Activated CD8-positive, alpha-beta memory T cell treated with anti-CD3 and anti-CD28 coated beads for 1 hour (primary cell): ENCODE measurements at places on chromosomes 5 and 9.
A peak's percentile ranks its signal among the peaks of the same experiment; 100 is the strongest.

GRCh38 chr5:112958093-112959088 is 18.2 kb upstream of the DCP2 start:
- DNase-seq = no peak

DNA sequence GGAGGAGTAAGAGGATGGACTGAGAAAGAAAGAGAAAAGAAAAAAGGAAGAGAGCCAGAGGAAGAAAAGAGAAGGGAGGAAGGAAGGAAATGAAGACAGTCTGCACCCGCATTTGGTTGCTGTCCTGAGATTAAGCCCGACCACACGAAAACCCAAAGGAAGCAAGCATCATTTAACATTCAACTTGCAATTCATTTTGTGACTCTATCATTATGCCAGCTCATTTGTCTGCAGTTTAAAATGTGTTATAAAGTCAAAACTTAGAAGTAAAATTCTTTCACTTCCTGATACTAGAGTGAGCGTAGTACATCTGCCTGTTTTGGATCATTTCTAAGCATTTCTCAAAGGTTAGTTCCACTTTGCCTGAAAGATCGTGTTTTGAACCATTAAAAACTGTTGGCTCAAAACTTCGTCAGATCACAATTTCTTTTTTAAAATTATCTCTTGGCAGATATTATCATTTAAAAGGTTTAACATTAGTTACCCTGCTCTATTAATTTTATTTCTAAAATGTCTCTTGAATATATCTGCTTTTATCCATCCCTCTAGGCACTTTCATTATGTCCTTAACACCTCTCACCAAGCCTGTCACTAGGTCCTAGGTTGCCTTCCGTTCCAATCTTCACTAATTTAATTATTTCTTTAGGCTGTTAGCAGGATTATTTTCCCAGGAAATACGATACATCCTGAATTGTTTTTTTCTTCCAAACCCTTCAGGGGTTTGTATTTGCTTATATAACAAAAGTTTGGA is 240.9 kb downstream of the TLE4 start:
- no peak for DNase-seq

- peak; percentile 6 for DNase-seq
These were observed 33.1 kb downstream of the APTX start for GRCh38 chr9:32968101-32969011.

GRCh38 chr9:97594381-97594921 is 38.7 kb downstream of the TSTD2 start:
- no peak for DNase-seq

DNA sequence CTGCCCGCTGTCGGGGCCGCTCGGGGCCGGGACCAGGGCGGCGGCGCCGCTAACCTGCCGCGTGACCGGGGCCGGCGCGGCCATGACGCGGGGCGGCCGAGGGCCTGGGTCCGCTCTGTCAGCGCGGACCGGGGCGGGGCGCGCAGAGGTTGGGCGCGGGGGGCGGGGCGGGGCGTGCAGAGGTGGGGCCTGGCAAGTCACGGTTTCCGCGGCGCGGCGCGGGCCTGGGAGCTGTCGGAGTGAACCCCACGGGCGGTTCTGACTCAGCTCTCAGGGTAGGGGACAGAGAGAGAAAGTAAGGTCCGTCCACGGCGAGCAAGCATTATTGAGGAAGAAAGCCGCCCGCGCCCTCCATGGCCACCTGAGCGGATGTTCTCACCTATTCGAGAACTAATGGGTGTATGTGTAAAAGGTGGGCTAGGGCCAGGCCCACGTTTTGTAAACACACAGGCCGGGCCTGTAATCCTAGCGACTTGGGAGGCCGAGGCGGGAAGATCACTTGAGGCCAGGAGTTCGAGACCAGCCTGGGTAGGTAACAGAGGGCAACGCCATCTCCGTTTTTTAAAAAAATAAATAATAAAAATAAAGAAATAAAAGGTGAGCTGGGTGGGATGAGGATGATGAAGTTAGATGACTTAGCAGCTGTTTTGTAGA is at the start of gene PRXL2C:
PRXL2C (minus strand) TSS at position 120 of the 654 bp plus-strand sequence; CDS start at position 84, 36 bp downstream.
- peak; percentile 70 for DNase-seq

GRCh38 chr5:136174021-136174659 is 18.8 kb downstream of the SMIM32 start:
- no peak for DNase-seq

DNA sequence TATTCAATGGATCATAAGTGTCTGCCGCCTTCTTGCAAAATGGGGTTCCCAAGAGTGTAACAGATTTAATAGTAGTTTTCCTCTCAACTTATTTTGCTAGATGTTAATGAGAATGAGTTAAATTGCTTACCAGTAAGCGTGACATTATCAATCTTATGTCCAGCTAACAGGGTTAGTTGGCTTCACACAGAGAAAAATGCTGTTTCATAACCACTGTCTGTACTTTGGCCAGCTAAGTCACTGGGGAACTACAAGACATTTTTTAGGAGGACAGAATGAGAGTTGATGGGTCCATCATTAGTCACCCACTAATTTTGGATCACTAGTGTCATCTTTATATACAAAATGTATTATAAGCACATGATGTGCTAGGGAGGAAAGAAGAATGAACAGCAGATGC is 1.4 kb downstream of the CDC37L1 start:
- DNase-seq = no peak

- DNase-seq = no peak
These were observed 33.8 kb downstream of the CAPSL start for GRCh38 chr5:35904443-35905132.

DNA sequence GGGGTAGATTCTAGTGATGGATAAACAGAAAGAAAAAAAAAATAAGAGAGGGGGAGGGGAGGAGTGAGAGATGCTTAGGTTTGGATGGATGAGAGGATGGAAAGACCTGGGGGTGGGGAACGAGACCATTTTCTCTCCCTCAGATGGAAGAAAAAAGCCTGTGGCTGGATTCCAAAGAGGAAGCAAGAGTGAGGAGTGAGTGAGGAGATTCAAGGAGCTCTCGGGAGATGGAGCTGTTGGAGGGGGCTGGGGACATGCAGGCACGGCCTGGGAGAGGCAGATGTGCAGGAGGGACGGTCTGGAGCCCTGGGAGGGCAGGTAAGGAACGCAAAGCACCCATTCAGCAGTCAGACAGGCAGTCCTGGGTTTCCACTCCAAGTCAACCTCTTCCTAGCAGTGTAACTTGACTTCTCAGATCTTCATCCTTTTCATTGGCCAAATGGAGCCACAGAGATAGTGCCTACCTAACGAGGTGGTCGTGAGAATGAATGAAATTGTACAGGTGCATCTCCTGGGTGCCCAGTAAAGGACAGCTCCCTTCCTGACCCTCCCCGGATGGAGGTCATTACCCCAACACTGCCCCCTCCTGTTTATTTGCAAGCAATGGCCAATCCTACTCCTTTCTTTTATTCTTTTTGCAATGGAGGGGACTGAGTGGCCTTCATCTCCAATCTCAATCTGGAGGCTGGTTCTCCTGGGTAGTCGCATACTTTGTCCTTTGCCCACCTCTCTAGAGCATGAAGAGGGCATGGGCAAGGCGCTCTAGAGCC is 52.2 kb downstream of the PCDH1 start:
- no peak for DNase-seq

GRCh38 chr5:135434591-135435466 is 12.3 kb downstream of the DCANP1 start:
- DNase-seq = no peak

DNA sequence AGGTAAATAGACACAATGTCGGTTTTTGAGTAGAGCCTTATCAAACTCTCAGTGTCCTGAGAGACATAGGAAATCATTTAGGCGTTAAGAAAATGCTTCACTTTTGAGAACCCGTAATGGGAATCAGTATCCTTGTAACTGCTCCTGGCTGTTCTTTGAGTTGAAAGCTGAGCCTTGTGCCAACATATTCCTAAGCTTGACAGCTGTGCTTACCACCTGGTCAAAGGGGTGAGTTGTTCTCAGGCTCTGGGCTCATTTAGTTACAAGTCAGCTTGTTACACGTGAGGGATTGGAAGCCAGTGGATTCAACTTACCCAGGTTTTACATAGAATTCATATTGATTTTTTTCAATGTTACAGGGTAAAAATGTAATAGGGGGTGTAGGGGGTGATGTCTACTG is 145.9 kb downstream of the GABRB2 start:
- no peak for DNase-seq

DNA sequence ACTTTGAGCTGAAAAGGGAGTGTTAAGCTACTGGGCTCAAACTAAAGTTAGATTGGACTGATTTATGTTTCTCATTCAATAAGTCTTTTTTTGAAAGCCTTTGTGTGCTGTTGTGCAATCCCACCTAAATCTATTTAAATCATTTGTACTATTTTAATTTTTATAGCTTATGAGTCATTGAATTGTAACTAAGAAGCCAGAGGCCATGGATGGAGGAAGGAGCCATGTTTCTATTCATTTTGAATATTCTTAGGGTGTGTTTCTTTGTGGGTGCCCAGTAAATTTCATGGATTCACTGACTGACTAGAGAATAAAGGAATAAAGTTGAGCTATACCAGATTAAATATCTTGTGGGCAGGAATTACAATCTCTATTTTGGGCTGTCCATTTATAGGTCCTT is 238.5 kb downstream of the KIF4B start:
- no peak for DNase-seq

DNA sequence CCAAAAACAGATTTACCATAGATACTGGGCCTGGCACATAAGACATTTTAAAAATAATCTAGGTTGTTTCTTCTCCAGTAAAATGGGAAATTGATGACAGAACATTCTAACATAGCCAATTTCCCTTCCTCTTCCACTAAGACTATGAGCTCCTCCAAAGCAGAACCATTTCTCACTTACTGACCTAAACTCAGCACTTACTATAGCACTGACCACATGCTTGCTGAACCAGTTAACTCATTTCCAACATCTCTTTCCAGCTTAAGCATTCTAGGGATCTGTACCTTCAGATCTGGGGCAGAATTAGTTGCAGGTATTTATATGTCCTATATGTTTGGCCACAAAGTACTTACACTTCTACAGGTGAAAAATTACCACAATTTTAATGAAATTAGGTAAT is 58.9 kb downstream of the TTC39B start:
- DNase-seq = no peak

- DNase-seq = no peak
These were observed 113.4 kb upstream of the CCNH start for GRCh38 chr5:87526131-87526530.

- DNase-seq = no peak
These were observed 766.2 kb downstream of the PTPRD start for GRCh38 chr9:9846557-9846956.

GRCh38 chr5:57466544-57466943 is 16.1 kb downstream of the ACTBL2 start:
- DNase-seq = no peak

- DNase-seq = no peak
These were observed 255.2 kb upstream of the TNC start for GRCh38 chr9:115373000-115373709.

- no peak for DNase-seq
These were observed 4.4 kb downstream of the SLC22A4 start for GRCh38 chr5:132298298-132299212.

- DNase-seq = no peak
These were observed 98.6 kb downstream of the YTHDC2 start for GRCh38 chr5:113612060-113612496.

DNA sequence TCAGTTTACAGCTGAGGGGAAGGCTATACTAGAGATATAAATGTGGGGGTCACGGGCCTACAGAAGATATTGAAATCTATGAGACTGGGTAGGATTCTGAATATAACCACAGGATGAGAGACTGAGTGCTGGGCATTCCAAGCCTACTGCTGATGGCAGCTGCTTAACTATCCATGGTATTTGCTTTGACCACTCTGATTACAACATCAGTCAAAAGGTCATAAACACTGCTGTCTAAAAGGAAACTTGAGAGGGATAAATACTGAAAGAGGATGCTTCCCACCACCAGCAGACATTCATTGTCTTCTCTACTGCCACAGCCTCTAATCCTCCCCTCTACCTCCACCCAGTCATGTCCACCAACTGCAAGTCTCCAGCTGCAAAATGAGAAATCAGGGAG is 3.8 kb downstream of the ZNF622 start:
- DNase-seq = no peak

DNA sequence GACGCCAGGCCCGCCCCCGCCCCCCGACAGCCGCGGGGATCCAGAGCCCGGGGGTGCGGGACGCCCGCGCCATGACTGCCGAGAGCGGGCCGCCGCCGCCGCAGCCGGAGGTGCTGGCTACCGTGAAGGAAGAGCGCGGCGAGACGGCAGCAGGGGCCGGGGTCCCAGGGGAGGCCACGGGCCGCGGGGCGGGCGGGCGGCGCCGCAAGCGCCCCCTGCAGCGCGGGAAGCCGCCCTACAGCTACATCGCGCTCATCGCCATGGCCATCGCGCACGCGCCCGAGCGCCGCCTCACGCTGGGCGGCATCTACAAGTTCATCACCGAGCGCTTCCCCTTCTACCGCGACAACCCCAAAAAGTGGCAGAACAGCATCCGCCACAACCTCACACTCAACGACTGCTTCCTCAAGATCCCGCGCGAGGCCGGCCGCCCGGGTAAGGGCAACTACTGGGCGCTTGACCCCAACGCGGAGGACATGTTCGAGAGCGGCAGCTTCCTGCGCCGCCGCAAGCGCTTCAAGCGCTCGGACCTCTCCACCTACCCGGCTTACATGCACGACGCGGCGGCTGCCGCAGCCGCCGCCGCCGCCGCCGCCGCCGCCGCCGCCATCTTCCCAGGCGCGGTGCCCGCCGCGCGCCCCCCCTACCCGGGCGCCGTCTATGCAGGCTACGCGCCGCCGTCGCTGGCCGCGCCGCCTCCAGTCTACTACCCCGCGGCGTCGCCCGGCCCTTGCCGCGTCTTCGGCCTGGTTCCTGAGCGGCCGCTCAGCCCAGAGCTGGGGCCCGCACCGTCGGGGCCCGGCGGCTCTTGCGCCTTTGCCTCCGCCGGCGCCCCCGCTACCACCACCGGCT is 1.0 kb downstream of the FOXE1 start:
- DNase-seq = peak; percentile 8
